ENCODE measurements at places on chromosomes 7 and 10. TPM values are rescaled to one million over a fixed set of nuclear protein-coding genes. Genes with fewer than 3 reads are reported as not detected.

GRCh38 chr10:14731875-14732512 is 42.7 kb downstream of the FAM107B start:
- DNase-seq: no peak

GRCh38 chr7:76193883-76194282 is 7.8 kb upstream of the SRRM3 start:
- no peak for DNase-seq

DNA sequence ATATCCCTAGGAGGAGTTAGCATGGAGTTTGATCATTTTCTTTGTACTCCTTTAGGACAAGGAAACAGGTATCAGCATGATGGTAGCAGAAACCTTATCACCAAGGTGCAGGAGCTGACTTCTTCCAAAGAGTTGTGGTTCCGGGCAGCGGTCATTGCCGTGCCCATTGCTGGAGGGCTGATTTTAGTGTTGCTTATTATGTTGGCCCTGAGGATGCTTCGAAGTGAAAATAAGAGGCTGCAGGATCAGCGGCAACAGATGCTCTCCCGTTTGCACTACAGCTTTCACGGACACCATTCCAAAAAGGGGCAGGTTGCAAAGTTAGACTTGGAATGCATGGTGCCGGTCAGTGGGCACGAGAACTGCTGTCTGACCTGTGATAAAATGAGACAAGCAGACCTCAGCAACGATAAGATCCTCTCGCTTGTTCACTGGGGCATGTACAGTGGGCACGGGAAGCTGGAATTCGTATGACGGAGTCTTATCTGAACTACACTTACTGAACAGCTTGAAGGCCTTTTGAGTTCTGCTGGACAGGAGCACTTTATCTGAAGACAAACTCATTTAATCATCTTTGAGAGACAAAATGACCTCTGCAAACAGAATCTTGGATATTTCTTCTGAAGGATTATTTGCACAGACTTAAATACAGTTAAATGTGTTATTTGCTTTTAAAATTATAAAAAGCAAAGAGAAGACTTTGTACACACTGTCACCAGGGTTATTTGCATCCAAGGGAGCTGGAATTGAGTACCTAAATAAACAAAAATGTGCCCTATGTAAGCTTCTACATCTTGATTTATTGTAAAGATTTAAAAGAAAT is 4.8 kb downstream of the BAMBI start:
- DNase-seq: no peak

DNA sequence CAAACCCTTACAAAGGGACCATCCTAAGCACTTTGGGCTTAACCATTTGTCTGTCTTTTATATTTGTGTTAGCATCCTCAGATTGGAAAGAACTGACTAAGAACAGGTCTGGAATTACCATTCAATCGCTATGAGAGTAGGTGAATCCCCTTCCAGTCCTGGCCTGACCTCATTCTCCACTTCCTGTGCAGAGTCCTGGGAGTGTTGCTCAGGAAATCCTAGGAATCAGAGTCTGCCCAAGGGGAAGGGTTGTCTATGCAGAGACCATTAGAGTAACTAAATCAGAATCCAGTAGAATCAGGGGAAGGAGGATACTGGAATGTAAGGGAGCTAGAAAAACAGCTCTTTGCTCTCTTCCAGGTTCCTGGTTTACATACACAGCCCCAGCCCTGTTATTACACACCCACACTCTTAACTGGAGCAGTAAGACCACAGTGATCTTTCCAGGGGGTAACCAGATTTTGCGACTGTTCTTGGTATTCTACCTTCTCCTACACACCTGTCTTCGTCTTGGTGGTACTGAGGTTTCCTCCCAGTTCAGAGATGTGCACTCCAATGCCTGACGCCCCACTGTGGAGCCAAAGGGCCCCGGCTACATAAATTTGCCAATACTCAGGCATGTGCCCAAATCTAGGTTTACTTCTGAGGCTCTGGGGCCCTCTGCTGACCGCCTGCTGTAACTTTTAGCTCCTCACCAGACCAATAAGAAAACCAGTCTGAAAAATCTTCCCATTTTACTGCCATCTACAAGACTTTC is 103.7 kb downstream of the RNF216 start:
- DNase-seq: peak; percentile 65

GRCh38 chr7:128053023-128053422 is 21.8 kb upstream of the LRRC4 start:
- peak; percentile 21 for DNase-seq

The NPSR1 gene
- total RNA-seq: not detected

DNA sequence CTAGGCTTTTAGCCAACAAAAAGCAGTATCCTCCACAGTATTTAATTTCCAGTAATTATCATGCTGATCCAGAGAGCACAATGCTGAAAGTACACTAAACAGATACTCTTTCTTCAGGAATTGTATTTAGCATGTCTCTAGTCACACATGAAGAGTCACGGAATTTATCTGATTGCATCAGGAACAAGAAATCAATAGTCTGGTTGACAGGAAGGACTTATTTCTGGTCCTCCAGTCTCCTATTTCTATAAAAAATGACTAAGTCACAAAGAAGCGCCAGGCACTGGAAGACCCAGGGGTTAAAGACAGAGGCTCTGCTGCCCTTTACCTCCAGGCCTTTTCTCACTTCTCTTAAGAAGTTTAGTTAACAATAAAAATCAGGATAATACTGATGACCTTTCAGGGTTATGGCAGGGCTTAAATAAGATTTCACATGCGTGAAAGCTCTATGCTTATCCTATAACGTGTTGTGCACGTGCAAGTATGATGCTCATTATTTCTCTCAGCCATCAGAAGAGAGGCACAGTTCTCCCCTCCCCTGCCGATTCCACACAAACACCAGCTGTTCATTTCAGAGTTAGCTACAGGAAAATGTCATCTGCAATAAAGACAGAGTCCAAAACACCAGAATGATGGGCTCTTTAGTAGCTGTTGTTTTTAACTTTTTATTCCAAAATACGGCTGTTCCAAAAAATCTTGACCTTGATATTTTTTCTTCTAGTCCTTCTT is 36.9 kb downstream of the SLC26A4 start:
- no peak for DNase-seq

DNA sequence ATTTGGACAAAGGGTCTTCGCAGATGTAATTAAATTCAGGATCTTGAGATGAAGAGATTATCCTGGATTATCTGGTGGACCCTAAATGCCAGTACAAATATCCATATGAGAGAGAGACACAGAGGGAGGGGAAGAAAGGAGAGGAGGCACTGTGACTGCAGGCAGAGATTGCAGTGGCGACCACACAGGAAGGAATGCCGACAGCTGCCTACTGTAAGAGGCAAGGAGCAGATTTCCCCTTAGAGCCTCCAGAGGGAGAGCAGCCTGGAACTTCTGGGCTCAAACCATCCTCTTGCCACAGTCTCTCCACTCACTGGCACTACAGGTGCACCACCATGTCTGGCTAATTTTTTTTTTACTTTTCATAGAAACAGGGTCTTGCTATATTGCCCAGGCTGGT is 152.3 kb downstream of the SDK1 start:
- no peak for DNase-seq

- DNase-seq: no peak
Observed at GRCh38 chr10:1184541-1185430, 128.6 kb downstream of the WDR37 start.

The SEC31B gene
- 6.7 TPM for total RNA-seq

- DNase-seq: no peak
Observed at GRCh38 chr10:90658791-90659190, 199.0 kb downstream of the HTR7 start.

DNA sequence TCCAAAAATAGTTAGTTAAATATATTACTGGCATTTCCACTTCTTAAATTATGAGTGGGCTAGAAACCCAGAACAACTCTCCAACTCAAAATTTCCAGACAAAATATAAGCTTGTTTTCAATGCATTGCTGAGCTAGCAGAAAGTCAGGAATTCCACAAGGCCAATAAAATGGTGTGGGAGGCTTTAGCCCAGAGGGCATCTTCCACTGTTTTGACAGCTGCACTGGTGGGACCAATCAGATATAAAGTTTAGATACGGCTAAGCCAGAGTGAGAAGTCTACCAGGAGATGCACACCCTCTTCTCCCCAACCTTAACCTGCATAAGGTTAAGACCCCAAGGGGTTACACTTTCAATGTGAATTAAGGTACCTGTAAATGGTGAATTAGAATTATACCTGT is 76.6 kb downstream of the AMPH start:
- DNase-seq: no peak

The SPDYE3 gene
- not detected for total RNA-seq

The ITIH2 gene
- 1.7 TPM for total RNA-seq

The ALOX5 gene
- 57.0 TPM for total RNA-seq

- no peak for DNase-seq
Observed at GRCh38 chr10:10897400-10897799, 120.3 kb upstream of the CELF2 start.

- DNase-seq: no peak
Observed at GRCh38 chr10:85124603-85125051, 796.2 kb downstream of the CCSER2 start.

DNA sequence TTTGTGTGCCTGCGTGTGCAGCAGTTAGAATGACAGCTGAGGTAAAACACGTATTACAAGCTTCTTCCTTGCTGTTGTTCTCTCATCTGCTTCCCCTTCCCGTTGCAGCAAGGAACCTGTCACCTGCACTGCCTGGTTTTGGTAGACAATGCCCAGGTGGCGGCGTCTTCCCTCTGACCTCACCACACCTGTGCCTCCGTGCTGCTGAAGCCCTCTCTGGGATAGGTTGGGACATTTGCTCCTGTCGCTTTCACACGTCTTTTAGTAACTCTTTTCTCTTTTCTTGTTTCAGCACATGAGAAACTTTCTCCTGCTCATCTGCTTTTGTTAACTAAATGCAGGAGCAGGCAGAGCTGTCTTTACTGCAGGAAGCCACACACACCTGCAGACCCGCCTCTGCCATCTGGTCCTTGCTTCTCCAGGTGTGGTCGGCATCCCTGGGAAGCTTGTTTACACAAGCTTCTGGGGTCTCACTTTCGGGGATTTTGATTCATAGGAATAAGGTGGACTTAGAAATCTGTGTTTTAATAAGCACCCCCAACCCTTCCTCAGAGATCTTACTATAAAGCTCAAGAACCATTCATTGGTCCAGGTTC is 60.7 kb upstream of the EXOC6 start:
- no peak for DNase-seq

The PLXNA4 gene
- total RNA-seq: 0.24 TPM

DNA sequence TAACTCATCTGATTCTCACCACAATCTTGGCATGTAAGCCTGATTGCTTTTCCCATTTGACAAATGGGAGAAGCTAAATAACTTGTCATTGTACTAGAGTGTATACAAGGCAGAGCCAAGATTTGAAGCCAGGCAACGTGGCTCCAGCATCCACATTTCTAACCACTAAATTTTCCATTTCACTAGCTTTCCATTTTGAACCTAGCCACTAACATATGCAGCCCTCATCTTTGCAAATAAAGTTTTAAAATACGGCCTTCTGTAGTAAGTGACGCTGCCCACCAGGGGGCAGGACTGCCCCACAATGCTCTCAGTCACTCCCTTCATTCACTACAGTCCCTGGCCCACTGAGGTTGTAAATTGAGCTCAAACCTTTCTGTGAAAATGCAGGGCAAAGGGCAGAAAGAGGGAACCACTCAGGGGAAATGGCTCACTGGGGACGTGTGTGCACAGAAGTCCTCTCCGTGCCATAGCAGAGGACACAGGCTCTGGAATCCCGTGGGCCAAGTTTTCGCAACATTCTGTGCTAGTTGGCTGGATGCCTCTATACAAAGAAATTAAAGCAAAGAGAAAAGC is 315.7 kb downstream of the TNS3 start:
- peak; percentile 84 for DNase-seq

DNA sequence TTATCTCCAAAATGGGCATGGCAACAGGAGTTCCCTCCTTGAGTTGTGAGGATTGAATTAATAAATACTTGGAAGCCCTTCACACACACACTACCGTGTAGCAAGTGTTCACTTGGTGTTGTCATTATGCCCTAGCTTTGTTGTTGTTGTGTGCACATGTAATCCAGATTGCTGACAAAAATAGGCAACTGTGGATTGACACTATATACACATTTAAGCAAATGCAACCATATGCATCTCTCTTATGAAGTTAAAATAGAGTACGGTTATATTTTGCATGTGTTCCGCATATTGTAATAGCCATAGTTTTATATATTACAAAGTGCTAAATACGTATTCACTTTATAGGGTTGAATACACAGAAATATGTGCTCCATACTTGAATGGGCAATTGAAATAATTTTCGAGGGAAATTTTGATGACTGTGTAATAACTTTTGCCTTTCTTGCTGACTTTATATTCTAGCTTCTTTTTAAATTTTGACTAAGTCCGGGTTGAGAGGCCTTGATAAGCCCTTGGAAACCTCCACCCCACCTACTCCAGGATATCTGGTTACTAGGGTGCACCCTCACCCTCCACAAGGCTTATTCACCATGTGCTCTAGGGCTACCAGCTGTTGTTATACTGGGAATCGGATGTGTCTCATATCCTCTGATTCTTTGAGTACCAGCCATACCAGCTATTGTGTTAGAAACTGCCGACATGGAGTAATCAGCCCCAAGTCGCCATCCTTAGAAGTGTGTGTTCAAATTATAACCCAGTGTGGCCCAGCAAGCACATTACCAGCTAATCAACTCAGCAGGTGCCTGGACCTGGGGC is 265.0 kb downstream of the CAMK1D start:
- DNase-seq: no peak

DNA sequence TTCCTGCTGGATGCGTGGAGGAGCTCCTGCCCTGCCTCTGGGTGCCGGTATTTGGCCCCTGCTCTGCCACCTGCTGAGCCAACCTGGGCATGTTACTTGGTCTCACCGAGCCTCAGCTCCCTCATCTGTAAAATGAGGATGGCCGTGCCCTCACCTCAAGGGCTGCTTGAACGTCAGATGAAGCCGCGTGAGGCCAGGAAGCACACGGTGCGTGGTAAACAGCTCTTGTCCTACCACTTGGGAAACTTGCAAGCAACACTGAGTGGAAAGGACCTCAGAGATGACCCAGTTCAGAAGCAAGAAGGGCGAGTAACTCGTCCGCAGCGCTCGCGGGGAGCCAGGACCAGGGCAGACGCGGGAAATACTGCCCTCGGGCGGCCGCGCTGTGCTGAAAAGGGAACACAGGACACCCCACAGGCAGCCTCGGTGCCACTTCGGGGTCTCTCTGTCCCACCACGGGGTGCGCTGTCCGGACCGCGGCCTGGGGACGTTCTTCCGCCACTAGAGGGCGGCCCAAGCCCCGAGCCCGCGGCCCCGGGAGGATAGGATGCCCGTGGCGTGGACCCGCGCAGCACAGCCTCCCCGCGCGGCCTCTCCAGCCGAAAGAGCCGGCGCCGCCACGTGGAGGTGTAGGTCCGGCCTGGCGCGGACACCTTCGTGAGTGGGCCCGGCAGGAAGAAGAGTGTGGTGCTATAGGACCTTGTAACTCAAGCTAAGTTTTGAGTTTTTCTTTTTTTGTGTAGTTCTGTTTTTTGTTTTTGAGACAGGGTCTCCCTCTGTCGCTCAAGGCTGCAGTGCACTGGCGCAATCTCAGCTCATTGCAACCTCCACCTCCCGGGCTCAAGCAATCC is 94.1 kb downstream of the PRKAG2 start:
- DNase-seq: peak; percentile 78

GRCh38 chr7:51289623-51290303 is 26.8 kb downstream of the COBL start:
- DNase-seq: no peak

DNA sequence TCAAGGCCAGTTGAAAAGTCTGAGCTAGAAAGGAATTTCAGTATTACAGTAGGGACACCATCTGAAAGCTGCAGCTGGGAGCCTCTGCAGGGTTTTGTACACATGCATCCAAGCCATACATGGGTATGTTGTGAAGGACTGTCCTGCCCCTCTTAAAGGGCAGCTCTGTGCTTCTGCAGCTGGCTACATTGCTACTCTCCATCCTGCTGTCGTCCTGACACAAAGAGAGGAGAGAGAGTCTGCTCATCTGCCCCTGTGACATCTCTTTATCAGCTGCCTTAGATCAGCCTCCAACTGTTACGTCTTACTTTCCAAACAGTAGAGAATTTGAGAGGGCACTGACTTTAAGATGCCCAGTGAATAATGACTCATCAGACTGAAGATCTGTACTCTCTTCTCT is 602.7 kb downstream of the SORCS3 start:
- no peak for DNase-seq
